Stimulated activated CD4-positive, alpha-beta T cell treated with anti-CD3 and anti-CD28 coated beads, Interleukin-2, amount 100 ng/mL, for 24 hours (primary cell): ENCODE measurements at places on chromosomes 5 and 9.

GRCh38 chr9:108478431-108479332 is 377.1 kb downstream of the ACTL7B start:
- no peak for DNase-seq

- DNase-seq = no peak
Measured at GRCh38 chr5:173920866-173921555, 32.9 kb downstream of the CPEB4 start.

DNA sequence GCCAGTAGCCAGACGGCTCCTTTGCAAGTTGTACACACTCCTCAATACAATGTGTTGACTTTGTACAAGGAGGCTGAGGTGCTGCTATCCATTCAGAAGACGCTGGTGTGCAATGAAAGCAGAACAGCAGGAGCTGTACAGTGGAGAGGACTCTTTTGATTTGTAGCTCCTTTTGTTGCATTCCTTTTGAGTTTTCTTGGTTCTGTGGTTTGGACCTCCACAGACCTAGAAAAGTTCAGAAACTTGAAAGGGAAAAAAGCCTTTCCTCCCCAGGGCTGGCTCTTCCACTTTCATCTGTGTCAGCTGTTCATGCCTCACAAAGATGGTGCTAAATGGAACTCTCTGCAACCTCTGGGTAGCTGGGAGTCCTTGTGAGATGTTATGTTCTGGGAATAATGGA is 117.4 kb downstream of the MAT2B start:
- DNase-seq = no peak

DNA sequence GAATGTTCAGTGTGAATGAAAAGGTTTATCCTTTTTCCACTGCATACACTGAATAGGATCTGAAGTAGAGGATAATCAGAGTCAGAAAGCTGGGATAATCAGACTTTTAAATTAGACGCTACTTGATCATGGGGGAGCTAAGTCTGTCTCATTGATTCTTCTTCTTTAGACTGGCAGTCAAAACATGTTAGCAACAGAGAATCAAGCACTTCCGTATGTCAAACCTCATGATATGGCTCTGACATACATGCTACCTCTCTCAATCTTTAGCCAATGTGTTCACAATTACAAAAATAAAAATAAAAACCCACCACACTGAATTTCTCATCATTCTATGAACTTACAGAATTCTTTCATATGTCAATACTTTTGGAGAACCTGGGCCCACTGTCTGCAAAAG is 19.0 kb upstream of the OR13F1 start:
- no peak for DNase-seq

DNA sequence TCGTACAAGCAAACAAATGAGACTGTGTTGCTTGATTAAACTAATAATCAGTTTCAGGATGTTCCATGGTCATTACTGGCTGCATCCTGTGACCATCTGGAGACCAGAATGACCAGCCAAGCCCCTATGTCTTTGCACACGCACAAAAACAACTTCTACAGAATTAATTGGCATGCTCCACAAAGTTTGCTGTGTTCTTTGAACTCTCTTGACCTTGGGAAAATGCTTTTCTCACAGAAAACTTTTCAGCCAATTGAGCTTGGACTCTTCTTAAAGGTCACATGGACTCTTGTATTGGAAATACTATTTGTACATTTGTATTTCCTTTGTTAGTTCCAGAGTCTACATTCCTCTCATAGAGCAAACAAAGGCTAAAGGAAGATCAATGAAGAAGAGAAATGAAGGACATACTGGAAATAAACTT is 147.8 kb downstream of the ARRDC3 start:
- no peak for DNase-seq

DNA sequence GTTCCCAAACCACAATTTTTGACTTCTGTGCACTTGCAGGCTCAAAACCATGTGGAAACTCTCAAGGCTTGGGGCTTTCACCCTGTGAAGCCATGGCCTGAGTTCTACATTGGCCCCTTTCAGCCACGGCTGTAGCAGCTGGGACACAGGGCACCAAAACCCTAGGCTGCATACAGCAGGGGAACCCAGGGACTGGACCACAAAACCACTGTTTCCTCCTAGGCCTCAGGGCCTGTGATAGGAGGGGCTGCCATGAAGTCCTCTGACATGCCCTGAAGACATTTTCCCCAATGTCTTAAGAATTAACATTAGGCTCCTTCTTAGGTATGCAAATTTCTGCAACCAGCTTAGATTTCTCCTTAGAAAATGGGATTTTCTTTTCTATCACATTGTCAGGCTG is 312.1 kb upstream of the TUSC1 start:
- no peak for DNase-seq
